Activated T-cell treated with anti-CD3 and anti-CD28 coated beads, Interleukin-2, amount 50 U/mL, for 72 hours (primary cell): ENCODE measurements at places on chromosomes 12 and 14. TPM values are rescaled to one million over a fixed set of nuclear protein-coding genes. Genes with fewer than 3 reads are reported as not detected.
A peak's percentile ranks its signal among the peaks of the same experiment; 100 is the strongest.

The CLEC14A gene
- total RNA-seq: not detected

GRCh38 chr12:113152835-113153814 is 3.6 kb downstream of the CFAP73 start:
- H3K4me1 ChIP-seq: peaks cover 20% of the 10 kb centered on the region
- peak overlapping the region; percentile 92 for H3K4me3 ChIP-seq
- H3K27ac ChIP-seq: no peak overlapping the region
- peaks cover 11% of the 10 kb centered on the region for H3K27me3 ChIP-seq

DNA sequence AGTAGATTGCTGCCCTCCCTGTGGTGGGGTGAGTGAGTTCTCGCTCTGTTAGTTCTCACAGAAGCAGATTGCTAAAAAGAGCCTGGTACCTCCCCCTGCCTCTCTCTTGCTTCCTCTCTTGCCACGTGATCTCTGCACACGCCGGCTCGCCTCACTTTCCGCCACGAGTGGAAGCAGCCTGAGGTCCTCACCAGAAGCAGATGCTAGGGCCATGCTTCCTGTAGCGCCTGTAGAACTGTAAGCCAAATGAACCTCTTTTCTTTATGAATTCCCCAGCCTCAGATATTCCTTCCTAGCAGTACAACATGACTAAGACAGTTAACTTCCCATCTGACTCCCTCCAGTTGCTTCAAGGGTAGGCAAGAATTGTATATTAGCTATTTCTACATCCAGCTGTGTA is 76.2 kb downstream of the ETV6 start:
- H3K4me3 ChIP-seq: no peak overlapping the region
- no peak overlapping the region for H3K27ac ChIP-seq
- H3K4me1 ChIP-seq: peaks cover 70% of the 10 kb centered on the region
- H3K36me3 ChIP-seq: peaks cover 2% of the 10 kb centered on the region
- H3K27me3 ChIP-seq: no peaks in the 10 kb centered on the region

The ASPG gene
- total RNA-seq: not detected

- H3K27ac ChIP-seq: no peak overlapping the region
- DNase-seq: no peak
- H3K27me3 ChIP-seq: no peaks in the 10 kb centered on the region
- H3K4me3 ChIP-seq: no peak overlapping the region
- peaks cover 1% of the 10 kb centered on the region for H3K36me3 ChIP-seq
- no peaks in the 10 kb centered on the region for H3K4me1 ChIP-seq
Measured at GRCh38 chr14:31080056-31080455, 53.9 kb upstream of the STRN3 start.

GRCh38 chr12:98470469-98471082 is 44.8 kb upstream of the TMPO start:
- H3K4me1 ChIP-seq: peaks cover 12% of the 10 kb centered on the region
- DNase-seq: no peak
- no peak overlapping the region for H3K27ac ChIP-seq
- no peak overlapping the region for H3K4me3 ChIP-seq

The RECQL gene
- 93.4 TPM for total RNA-seq

GRCh38 chr12:116919247-116919661 is 8.5 kb downstream of the FBXW8 start:
- H3K27ac ChIP-seq: no peak overlapping the region
- peaks cover 1% of the 10 kb centered on the region for H3K36me3 ChIP-seq
- no peak overlapping the region for H3K4me3 ChIP-seq
- H3K27me3 ChIP-seq: peaks cover 17% of the 10 kb centered on the region
- DNase-seq: no peak

The ACOT6 gene
- not detected for total RNA-seq

The OASL gene
- 13.6 TPM for total RNA-seq

The SMCO2 gene
- 0.72 TPM for total RNA-seq

The SVOP gene
- total RNA-seq: not detected

DNA sequence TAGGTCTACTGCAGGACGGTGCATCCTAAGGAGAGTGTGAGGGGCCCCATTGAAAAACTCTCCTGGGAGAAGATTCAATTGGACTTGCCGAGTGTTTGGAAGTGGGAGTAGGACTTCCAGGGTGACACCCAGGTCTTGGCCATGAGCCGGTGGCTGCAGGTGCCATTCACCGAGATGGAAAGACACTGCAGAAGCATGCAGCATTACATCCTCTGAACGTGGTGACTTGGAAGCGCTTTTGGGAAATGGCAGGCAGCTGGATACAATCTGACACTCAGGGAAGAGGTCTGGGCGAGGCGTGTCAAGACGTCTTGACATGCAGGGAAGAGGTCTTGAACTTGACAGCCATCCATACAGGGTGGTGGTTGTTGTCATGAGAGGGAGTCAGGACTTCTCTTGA is 126.9 kb downstream of the PAPOLA start:
- H3K27me3 ChIP-seq: peaks cover 7% of the 10 kb centered on the region
- H3K36me3 ChIP-seq: no peaks in the 10 kb centered on the region
- no peak overlapping the region for H3K27ac ChIP-seq
- DNase-seq: no peak
